Caco-2 (cell line): ENCODE measurements at places on chromosomes 6 and 20.

DNA sequence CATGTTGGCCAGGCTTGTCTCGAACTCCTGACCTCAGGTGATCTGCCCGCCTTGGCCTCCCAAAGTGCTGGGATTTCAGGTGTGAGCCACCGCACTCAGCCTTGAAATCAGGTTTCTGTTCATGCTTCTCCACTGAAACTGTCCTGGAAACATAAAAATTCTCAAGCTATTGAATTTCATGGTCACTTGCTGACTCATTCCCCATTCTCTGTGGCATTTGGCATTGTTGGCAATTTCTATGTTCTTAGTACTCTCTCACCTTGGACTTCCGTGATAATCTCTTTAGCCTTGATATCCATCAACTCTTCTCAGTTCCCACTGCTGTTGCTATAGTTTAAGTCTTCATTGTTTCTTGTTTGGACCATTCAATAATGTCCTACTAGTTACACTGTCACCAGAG lies 6.2 kb downstream of the SEL1L2 start:
- no peak for DNase-seq

- no peak for DNase-seq
Measured at GRCh38 chr20:35284992-35285805, 627 bp upstream of the EIF6 start.

DNA sequence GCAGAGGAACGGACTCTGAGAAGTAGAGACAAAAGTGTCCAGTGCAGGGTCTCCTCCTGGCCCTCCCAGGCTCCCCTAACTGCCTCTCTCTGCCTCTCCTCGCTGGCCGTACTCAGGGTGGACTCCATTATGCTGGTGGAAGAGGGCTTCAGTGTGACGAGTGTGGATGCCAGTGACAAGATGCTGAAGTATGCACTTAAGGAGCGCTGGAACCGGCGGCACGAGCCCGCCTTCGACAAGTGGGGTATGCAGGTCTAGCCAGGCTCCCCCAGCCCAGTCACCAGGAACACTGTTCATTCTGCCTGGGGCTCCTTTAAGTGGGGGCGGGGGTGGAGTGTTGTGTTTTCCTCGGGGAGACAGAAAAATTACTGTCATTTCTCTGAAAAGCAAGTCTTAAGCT lies 1.5 kb downstream of the GNMT start:
- DNase-seq: no peak

DNA sequence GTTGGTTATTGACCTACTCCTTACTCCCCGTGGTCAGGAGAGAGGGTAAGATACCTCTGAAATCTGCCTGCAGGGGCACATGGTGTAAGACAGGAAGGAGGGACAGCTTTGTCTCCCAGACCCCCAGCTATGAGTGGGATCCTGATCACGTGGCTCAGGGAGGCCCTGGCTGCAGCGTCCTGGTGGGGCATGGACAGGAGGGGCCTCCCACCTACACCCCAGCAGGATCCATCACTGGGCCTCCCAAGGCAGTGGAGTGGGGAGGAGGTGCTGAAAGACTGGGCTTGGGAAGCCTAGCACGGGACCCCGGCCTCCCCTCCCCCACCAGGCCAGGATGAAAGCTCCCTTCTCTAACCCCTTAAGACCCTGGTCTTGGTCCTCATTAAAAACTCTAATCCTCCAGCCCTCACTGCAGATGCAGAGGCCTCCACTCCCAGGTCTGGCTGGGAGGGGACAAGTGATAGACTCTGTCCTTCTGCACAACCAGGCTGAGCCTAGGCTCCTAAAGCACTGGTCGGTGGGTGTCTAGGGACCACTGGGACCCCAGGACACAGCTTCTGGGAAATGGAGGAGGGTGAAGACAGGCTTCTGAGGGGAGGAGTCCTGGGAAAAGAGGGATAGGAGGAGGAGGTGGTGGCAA lies 29.6 kb upstream of the VEGFA start:
- DNase-seq: no peak

GRCh38 chr6:83815631-83816272 lies 37.4 kb upstream of the RIPPLY2 start:
- DNase-seq: no peak

GRCh38 chr6:45377043-45377553 lies 636 bp downstream of the SUPT3H start:
- DNase-seq: no peak

GRCh38 chr6:138012682-138013081 lies 94.5 kb downstream of the PERP start:
- DNase-seq: no peak

- no peak for DNase-seq
Measured at GRCh38 chr20:25247518-25247955, 348 bp upstream of the PYGB start.

DNA sequence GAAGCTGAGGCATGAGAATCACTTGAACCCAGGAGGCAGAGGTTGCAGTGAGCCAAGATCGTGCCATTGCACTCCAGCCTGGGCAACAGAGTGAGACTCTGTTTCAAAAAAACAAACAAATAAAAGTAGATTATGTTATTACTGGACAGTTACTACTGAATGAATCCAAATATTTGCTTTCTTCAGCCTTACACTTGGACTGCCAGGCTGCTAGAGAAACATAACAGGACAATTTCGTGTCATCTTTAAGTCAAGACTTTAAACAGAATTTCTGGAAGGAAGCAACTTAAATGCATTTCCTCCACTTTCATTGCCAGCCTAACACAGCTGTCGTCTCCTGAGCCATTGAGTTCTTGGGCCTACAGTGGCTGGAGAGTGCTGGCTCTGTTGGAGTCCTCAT lies 42.0 kb upstream of the PRIM2 start:
- no peak for DNase-seq

- DNase-seq: no peak
Measured at GRCh38 chr6:144223686-144224085, 61.4 kb upstream of the UTRN start.

GRCh38 chr20:60727425-60727824 lies 524.6 kb upstream of the CDH4 start:
- no peak for DNase-seq

GRCh38 chr20:15814360-15814759 lies 758.9 kb downstream of the KIF16B start:
- DNase-seq: no peak

DNA sequence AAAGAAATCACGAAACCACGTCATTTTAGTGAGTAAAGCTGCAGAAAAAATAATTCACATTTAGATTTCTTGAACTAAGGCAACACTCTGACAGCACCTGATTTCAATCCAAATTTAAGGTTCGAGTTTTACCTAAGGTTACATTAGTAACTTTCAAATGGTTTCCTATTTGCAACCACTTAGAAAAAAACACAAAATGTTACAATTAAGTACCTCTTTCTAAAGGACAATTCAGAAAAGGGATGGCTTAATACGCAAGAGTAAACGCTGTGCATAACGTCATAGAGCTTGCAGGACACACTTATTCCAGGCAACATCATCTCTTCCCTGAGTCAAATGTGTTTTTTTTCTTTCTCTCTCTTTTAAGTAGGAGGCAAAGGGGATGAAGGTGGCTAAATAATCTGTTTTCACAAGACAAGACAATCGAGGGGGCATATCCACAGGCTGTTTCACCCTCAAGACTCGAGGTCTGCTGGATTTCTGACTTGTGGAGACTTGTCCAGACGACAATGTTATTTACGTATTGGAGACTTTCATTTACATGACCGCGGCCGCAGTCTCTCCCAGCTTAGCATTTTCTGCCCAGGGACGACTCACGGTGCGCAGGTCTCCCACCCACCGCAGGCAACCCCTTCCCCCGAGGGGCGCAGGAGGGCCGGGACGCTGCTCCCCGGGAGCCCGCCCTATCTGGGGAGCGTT lies 86.0 kb downstream of the SESN1 start:
- no peak for DNase-seq

DNA sequence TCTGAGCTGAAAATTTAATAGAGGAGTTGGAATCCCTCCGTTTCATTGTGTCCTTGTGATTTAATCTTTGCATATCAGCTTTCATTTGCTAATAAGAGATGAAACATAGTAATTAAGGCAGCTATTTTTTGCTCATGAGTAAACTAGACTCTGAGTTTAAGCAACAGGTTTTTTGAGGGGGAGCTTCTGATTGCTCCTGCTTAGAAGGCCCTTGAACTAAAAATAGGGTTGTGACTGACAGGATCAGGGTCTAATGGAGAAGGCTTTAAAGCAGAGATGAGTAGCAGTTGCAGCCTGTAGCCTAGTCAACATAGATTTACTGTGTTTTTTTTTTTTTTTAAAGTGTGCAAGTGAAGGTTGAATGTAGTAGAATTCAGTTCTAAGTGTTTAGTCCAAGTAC lies 17.4 kb downstream of the HSF2 start:
- no peak for DNase-seq

GRCh38 chr6:131532580-131533039 lies 40.4 kb upstream of the ARG1 start:
- no peak for DNase-seq

DNA sequence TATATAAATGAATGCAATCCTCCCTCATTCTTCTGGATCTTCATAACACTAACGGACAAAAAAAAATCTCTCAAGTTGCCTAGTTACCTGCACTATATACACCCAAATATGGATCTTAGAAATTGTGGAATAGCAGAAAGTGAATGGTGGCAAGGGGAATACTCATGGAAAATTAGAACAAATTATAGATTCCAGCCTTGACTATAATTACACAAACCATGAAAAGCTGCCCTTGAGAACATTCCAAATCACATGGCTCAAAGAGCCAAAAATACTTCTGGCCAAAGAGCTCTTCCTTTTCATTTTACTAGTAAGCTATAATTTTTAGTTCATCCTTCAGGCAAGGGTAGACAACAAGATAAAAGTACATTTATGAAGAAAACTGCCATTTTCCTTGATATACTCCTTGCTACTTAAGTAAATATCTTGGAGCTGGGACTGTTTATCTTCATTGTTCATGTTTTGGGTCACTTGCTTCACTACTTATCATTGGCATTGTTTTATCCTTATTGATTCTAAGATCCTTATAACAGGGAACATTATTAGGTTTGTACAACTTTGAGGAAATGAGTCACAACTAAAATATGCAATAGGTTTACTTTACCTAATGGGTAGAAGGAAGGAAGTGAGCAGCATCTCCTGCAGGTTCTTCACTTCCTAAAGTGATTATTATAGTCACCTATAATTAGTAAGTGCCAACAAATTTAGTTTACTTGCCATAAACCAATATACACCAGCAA lies 6.4 kb upstream of the MTRES1 start:
- no peak for DNase-seq

- DNase-seq: no peak
Measured at GRCh38 chr20:19110881-19111460, 101.5 kb upstream of the SLC24A3 start.

DNA sequence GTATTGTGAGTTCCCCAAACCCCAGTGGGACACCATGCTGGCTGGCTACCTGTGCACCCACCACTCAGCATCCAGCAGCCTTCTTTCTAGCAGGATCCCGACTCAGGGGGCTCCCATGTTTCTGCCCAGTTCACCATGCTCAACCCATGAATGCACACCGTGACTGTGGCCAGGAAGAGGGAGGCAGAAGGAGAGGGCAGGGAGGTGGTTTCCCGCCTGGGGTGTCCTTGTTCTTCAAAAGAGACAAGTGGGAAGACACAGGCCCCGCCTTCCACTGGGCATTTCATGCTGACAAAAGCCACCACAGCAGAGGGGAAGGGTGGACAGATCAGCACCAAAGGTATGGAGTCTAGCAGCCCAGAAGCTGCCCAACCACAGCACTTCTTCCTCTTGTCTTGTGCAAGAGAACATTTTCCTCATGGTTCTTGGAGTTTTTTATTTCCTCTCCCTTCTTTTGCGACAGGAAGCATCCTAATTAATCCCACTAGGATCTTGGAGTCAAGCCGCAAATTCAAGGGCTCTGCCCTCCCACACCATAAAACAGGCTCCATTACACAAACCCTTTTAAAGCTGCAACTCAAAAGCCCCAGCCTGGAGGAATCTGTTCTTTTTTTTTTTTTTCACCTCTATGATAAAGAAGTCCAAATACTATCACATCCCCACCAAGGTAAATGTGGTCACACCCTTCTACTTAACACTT lies 13.5 kb upstream of the ANKRD60 start:
- no peak for DNase-seq

DNA sequence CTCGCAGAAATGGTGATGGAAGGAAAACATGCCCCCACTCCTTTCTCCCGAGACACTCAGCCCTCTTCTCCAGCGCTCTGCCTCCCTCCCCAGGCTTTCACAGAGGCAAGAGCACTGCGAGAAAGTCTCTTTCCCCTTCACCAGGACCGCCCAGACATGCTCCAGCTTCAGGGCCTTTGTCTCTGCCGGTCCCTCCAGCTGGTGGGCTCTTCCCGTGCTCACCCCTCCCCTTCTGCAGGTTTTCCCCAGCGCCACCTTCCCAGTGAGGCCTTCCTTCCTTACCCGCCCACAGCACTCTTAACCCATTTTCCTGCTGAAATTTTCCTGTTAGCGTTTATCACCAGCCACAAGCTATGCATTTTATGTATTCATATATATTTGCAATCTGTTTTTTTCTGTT lies 86.2 kb downstream of the TFAP2C start:
- no peak for DNase-seq

DNA sequence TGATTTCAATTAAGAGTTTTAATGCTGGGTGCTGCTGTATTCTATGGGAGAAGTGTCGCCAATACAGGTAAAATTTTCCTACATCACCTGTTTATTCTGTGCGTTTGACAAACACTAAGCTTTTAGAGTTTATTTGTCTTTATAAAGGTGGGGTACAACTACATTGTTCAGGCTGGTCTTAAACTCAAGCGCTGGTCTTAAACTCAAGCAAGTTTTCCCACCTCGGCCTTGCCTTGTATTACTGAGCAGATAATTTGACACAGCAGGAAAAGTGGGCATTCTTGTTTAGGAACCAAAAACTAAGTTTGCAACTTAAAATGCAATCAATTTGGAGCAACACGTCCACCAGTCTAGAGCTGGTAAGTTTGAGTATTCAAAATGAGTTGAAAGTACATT lies 112.9 kb upstream of the BTN3A2 start:
- DNase-seq: no peak

DNA sequence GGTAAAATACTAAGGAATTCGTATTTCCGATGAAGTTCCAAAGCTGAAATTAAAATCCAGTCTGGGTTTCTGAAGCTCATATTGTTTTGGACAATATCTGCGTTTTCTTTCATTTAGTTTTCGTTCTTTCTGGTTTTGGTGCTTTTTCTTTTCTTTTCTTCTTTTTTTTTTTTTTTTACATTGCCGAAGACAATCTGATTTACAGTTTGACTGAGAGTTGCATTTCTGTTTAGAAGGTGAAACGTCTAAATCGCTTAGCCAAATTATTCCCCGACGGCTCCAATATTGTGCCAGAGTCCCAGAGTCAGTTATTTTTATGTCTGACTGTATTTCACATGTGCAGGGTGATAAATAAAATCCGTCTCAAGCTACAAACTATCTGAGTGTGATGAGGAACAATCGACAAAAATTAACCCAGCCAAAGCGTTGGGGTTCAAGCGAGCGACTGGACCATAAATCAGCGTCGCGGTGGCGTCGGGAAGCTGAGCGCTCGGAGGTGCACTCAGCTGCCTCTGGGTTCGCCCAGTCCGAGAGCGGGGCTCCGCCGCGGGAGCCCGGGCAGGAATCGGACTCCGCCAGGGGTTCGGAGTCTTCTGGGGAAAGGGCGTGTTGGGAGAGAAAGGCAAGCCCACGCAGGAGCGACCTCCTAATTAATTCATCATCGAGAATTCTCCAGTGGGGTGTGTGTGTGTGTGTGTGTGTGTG lies 8.2 kb upstream of the TBX18 start:
- DNase-seq: no peak
